Sigmoid colon (tissue), 7 donors: ENCODE measurements at places on chromosomes 3 and 15. TPM values are rescaled to one million over a fixed set of nuclear protein-coding genes. Genes with fewer than 3 reads are reported as not detected.

GRCh38 chr15:68081869-68082505 is 27.9 kb downstream of the PIAS1 start:
- H3K27me3 ChIP-seq, result no peaks in the 10 kb centered on the region
- no peak overlapping the region for H3K4me3 ChIP-seq
- H3K36me3 ChIP-seq, result no peaks in the 10 kb centered on the region
- H3K27ac ChIP-seq, result no peak overlapping the region
- H3K4me1 ChIP-seq, result peaks cover 57% of the 10 kb centered on the region

The GOLGA6D gene
- not detected for polyA plus RNA-seq

The GBE1 gene
- 10.2 TPM for polyA plus RNA-seq

The CCDC191 gene
- polyA plus RNA-seq, result 2.9 TPM

GRCh38 chr15:50880651-50881114 is 27.8 kb upstream of the AP4E1 start:
- H3K27ac ChIP-seq, result no peak overlapping the region
- no peaks in the 10 kb centered on the region for H3K36me3 ChIP-seq
- no peaks in the 10 kb centered on the region for H3K4me1 ChIP-seq
- H3K27me3 ChIP-seq, result no peaks in the 10 kb centered on the region
